Cardiac fibroblast (primary cell): ENCODE measurements at places on chromosomes 2 and 18.

DNA sequence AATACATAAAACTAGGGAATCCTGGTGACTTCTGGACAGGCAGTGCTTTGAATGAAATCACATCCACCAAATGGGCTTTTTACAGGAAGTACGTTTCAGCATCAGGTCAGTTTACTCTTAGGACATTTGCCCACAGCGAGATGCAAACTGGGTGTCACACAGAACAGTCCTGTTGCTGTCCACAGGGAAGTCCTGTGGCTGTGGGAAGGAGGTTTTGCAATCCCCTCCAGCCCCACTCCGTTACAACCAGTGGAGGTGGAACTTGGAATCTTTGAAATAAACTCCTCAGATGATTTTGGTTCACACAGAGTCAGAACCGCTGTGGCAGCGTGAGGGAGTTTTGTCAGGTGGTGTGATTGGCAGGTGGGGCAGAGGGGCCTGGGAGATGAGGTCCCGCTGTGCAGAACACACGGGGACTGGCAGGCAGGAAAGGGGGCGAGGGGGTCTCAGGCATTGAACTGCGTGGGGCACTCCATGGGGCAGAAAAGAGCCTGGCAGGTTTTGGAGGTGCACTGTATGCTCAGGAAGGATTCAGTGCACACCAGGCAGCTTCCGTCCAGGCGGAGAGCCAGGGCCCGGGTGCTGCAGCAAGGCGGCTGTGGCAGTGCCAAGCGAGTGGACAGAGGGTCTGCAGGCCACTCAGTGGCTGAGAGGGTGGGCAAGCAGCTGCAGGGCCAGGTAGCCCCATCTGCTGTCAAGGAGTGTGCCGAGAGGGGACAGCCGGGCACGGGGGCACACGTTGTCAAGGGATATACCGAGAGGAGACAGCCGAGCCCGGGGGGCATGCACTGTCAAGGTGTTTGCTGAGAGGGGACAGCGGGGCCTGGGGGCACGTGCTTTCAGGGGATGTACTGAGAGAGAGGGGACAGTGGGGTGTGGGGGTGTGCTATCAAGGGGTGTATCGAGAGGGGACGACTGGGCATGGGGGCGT is 148.7 kb downstream of the LDLRAD4 start:
- DNase-seq: no peak

GRCh38 chr2:158656492-158657229 is 138.5 kb upstream of the DAPL1 start:
- DNase-seq: no peak

GRCh38 chr18:35982409-35983114 is 10.1 kb downstream of the RMP24 start:
- peak; percentile 55 for DNase-seq

DNA sequence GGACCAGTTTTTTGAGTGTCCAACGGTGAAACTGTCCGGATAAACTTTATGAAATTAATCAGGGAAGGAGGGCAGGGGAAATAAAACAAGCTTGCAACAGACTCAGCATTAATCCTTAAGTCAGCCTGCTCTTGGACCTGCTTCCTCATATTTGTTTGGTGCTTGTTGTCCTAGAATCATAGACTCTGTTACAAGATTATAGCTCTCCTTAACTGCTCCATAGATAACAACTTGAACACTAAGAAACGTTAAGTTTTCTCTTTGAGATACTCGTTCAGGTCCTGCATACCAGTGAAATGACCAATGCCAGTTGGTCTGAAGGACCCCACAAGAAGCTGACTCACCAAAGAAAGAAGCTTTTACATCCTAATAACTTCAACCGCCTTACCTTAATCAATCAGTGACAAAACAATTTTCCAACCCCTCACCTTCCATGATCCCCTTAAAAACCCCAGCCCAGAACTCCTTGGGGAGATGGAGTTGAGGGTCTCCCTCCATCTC is 493.2 kb downstream of the PID1 start:
- no peak for DNase-seq

DNA sequence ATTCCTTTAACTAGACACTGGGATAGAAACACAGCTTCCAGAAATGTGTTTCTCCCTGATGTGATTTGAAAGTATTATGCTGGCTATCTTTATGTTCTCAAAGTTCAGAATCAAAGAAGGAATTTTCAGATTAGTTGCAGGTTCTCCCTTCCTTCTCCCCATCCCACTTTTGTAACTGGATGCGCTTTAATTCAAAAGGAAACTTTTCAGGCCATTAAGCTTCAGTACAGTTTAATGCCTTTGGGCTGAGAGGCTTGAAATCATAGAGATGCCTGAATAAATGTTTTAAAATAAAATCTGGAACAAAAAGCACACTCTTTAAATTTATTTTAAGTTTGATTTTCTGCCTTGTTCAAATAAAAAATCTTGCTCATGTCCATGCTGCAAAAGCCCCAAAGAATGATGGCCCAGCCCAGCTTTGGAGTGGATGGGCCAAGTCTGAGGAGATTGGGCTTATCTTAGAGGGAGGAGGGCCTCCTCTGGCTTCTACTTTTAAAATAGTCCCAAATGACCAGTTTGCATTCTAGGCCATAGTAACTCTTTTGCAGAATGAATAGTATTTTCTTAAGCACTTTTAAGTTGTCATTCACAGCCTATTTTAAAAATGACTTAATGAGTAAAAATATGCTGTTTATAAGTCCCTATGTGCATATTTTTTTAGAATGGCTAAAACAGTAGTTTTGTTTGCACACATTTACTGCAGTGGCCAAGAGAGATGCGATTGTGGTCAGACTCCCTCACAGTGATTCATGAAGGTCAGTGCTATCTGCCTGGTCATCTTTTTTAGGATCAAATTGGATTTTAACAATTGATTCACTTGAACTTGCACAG is 129.2 kb downstream of the MTX2 start:
- DNase-seq: no peak
